ENCODE measurements at places on chromosomes 12 and 14.

DNA sequence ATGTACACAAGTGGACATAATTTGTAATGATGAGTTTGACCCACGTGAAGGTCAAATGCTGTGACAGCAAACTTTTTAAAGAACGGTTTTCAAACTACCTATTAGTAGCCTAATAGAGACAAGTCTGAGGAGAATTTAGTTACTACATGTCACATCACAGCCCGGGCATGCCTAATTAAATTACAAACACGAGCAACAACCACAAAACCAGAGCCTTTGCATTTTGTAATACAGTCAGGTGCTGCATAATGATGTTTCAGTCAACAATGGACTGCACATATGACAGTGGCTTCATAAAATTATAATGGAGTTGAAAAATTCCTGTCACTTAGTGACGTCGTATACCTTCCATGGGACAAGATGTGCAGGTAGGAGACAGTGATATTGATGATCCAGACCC, 274.5 kb downstream of the DACT1 start:
- no peak for DNase-seq

- no peak for DNase-seq
These were observed 58.7 kb downstream of the TUNAR start for GRCh38 chr14:95935228-95935822.

- DNase-seq: no peak
These were observed 2.8 kb upstream of the PLEKHH1 start for GRCh38 chr14:67529947-67530935.

DNA sequence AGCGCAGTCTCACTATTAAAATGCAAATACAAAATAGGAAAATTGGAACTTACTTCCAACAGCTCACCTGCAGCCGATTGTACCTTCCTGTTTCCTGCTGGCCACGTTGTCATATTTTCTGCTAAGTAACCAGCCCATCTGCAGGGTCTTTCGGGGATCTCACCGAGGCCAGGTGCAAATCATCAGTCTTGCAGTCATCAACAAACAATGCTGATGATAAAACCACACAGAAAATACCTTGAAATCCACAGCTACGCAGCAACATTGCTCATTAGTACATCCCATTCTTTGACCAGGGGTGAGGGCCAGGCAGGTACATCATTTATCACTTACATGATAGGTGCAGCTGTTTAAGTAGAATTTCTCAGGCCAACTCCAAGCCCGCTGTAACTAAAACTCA, 406.9 kb downstream of the TMEM121 start:
- DNase-seq: no peak

- no peak for DNase-seq
These were observed 269.4 kb upstream of the CCDC196 start for GRCh38 chr14:66216763-66217162.

- DNase-seq: peak; percentile 21
These were observed 657.8 kb downstream of the GALC start for GRCh38 chr14:87334997-87335685.

GRCh38 chr12:75825686-75826085, 205.9 kb downstream of the PHLDA1 start:
- DNase-seq: no peak

DNA sequence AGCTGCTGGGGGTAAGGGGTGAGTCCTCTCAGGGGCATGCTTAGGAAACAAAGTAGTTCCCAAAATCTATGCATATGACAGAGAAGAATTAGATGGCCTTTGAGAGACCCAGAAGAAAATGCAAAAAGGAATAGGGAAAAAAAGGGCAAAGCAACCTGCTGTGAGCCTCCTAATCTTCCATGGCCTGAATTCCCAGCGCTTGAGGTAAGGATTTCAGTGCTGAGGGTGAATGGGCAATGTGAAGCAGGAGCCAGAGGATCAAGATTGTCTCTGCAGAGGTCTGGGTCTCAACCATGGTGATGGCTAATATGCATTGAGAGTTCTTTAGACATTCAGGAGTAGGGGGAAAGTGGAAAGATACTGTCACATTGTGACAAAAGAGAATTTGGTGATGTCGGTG, 31.5 kb downstream of the GPR65 start:
- no peak for DNase-seq

- DNase-seq: no peak
These were observed 5.7 kb downstream of the ETFRF1 start for GRCh38 chr12:25200703-25201102.

GRCh38 chr14:71751264-71751663, 181.0 kb upstream of the RGS6 start:
- DNase-seq: no peak

DNA sequence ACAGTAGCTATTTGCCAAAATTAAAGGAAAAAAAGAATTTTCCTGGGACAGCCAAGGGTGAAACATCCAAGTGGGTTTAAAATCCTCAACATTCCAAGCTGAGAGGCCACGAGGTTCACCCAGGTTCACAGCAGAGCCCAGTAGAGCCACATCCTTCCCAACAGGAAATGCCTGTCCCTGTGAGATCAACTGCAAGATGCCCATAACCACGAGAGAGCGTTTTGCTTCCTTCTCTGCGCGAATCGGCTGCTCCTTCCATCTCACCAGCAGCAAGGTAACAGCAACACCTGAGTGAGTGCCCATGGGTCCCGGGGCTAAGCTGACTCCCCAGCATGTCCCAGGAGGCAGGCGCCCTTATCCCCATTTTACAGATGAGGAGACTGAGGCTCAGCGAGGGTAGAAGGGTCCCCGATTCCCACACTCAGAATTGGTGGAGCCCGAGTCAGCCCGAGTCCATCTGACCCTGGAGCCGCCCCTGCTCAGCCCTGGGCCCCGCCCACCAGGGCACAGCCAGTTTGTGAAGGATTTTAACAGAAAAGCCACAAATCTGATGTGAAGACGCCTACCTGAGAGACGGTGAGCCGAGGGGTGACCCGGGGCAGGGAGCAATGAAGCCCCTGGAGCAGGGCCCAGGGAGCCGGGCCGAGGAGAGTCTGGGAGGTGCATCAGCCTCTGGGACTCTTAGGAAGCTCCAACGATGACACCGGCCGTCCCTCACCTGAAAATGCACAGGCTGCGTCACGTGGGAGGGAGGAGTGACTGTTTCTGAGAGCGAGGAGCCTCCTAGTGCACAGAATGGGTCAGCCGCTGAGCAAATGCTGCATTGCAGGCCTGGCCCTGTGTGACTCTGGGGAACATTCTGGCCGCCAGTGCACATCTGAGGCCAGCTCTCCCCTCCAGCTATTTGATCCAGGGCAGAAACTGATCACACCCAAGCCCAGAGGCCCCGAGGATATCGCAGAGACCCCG, 236.9 kb upstream of the SFSWAP start:
- DNase-seq: no peak

GRCh38 chr14:22780105-22780679, 13.7 kb downstream of the OXA1L start:
- no peak for DNase-seq

DNA sequence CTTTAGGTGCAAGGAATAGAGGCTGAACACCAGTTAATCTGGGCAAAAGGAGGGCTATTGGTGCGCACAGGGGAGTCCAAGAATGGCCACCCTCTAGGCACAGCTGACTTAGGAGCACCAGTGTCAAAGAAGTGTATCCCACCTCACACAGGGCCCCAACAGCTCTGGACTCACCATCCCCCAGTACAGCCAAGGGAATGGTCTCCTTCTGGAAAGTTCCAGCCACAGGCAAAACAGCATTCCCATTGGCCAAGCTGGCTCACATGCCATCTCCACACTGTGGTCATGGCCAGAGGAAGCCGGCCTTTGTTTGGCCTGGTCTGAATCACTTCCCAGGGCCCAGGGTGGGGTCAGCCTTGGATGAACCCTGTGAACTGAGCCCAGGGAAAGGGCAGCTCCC, 120.1 kb downstream of the DICER1 start:
- DNase-seq: no peak
